ENCODE measurements at places on chromosomes 4 and X. TPM values are rescaled to one million over a fixed set of nuclear protein-coding genes. Genes with fewer than 3 reads are reported as not detected.

- no peak for DNase-seq
These were observed 11.6 kb upstream of the TNIP2 start for GRCh38 chr4:2767705-2768074.

DNA sequence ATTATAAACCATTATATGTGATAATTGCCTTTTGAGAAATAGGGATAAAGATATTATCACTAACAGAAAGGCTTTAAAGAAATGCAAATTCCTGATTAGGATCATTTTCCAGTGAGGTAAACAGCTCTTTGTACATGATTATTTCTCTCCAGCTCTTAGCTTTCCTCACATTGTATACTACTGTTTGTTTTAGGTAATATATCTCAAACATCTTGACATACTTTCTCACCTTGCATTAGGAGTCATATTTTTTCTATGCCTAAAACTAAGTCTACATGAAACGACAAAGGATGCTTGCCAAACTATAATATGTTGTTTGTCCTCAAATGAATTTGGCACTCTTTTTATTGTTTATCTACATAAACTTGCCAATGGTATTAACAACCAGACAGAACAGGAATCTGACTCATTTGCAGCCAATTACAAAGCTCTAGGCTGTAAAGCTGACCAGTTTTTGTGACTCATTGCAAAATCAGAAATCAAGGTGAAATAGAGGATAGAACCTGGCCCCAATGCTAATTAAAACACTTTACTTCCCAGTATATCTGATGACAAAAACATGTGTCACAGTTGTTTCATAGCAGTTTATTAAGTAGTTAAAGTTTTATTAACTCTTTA, 107.0 kb downstream of the IQCM start:
- DNase-seq: no peak

Gene KCNIP4
- total RNA-seq: not detected

DNA sequence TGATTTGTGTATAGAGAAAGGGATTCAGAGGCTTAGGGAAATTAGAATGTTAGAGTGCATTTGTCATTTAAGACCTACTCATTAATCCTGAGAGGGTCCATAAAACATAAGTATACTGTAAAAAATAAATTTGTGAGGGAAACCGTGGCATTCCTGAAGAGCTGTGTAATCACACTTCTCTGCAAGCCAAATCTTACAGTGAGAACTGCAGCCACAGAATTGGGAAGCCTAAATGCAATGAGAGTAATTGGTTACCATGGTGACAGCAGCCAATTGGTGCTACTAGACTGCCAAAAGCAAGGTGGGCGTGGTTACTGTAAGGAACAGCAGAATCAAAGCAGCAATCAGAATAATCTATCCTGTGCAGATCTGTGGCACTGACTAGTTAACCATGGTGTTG, 345.2 kb upstream of the GRID2 start:
- no peak for DNase-seq

Gene CDS1
- total RNA-seq: 0.68 TPM

DNA sequence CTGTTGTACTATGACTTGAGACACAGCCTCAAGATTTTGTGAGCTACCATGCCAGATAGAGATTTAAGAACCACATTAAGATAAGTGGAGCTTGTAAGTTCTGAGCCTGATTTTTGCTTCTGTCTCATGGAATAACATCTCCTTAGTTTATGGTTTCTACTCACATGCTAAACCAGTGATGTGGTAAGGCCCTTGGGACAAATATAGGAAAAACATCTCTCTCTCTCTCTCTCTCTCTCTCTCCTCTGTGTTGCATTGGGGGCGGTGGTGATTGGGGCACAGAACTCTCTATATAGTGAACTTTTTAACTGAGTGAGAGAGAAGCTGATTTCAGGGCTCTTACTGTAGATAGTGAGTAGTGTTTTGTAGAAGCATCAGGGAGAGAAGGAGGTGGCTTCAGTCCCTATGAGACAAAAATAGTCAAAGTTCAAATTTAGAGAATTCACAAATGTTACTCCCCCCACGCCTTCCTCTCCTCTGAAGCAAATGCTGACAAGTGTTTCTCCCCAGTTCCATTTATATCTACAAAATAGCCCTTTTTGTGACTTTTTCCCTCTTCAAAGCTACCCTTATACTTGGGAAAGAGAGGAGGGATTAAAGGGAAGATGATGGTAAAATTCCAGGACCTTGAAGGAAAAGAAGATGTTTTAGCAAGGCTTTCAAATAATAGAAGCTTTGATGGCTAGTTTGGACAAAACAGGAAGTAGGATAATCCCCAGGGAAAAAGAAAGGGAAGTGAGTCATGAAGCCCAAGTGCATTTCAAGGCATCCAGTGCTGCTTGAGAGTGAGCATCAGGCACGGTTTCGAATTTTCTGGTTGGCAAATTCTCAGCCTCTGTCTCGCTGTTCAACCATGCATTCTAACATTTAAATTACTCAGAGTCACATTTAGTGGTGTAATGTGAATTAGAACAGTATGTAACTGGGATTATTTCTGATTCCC, 134.3 kb upstream of the AP1S2 start:
- no peak for DNase-seq

DNA sequence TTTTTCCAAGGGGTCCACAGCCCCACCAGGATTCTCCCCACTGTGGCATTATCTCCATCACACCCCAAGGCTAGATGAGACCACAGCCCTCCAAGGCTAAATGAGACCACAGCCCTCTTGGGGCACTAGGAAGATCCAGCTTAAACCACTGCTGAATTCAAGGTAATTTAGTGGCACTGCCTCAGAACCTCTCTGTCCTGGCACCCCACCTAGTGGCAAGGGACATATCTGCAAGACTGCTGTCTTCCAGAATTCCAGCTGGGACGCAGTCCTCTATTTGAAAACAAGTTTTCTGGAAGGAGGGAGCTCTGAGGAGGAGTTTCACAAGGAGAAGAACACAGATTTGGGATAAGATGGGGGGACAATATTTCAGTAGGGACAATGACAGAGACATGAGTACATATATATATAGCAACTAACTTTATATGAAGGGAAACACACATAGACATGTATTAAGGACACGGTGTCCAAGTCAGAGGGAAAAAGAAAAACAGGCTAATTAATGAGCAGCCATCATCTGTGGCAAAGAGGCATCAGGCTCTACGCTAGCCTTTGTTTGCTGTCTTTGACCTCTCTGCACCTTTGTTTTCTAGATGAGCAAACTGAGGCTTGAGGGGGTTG, 9.3 kb downstream of the CETN2 start:
- no peak for DNase-seq
